ENCODE measurements at places on chromosomes 2 and 18.

- DNase-seq, result no peak
These were observed 44.5 kb upstream of the TMEM247 start for GRCh38 chr2:46434851-46435273.

GRCh38 chr18:30280186-30280585, 762.4 kb downstream of the DSC3 start:
- no peak for DNase-seq

GRCh38 chr2:41061356-41061755, 609.5 kb upstream of the SLC8A1 start:
- DNase-seq, result no peak

- DNase-seq, result peak; percentile 29
These were observed 21.5 kb upstream of the MFSD2B start for GRCh38 chr2:23988371-23988770.

DNA sequence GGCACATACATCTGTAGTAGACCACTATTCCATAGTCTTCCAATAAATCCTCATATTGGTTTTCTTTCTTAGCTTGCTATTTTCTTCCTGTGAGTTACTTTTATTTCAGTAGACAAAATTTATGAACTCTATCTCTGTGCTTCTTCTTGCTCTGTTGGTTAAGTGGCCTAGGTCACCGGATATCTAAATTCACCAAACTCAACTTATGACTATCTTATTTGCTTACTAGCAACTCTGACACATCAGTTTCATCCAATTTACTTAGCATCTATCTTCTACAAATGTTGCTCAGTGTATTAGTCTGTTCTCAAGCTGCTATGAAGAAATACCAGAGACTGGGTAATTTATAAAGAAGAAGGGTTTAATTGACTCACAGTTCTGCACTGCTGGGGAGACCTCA, 432.5 kb upstream of the FSIP2 start:
- DNase-seq, result no peak

- DNase-seq, result no peak
These were observed 75.1 kb upstream of the MAP4K4 start for GRCh38 chr2:101622210-101623030.
